ENCODE measurements at places on chromosomes 4 and X. TPM values are rescaled to one million over a fixed set of nuclear protein-coding genes. Genes with fewer than 3 reads are reported as not detected.

The GIMD1 gene
- not detected for total RNA-seq

The BCLAF3 gene
- 14.1 TPM for total RNA-seq

The GSPT2 gene
- total RNA-seq = 13.1 TPM

The SLC38A5 gene
- 10.2 TPM for total RNA-seq

The ADH7 gene
- not detected for total RNA-seq

The IL2RG gene
- total RNA-seq = 265 TPM

The HAUS7 gene
- 28.3 TPM for total RNA-seq

The SCD5 gene
- not detected for total RNA-seq

The SHOX gene
- not detected for total RNA-seq

The KLHL34 gene
- total RNA-seq = 5.3 TPM

The USP11 gene
- 101 TPM for total RNA-seq

The USP17L29 gene
- not detected for total RNA-seq

The FAM236C gene
- total RNA-seq = not detected

The PCDH7 gene
- not detected for total RNA-seq

The FREM3 gene
- total RNA-seq = 0.61 TPM

The EMCN gene
- total RNA-seq = not detected

The NUP62CL gene
- 2.2 TPM for total RNA-seq

The RAB41 gene
- not detected for total RNA-seq

The ZDHHC15 gene
- 0.65 TPM for total RNA-seq

The MAGED4 gene
- 0.24 TPM for total RNA-seq

The VCX2 gene
- not detected for total RNA-seq

The GPR119 gene
- not detected for total RNA-seq

The NAA11 gene
- not detected for total RNA-seq

The FAM53A gene
- 1.4 TPM for total RNA-seq

The AWAT2 gene
- not detected for total RNA-seq

The PTTG2 gene
- total RNA-seq = 2.5 TPM

The CLDN24 gene
- not detected for total RNA-seq

The VEGFD gene
- total RNA-seq = not detected

The SSX2B gene
- not detected for total RNA-seq

The HS3ST1 gene
- not detected for total RNA-seq

The TCEAL1 gene
- 14.0 TPM for total RNA-seq

The TIGD4 gene
- 0.20 TPM for total RNA-seq

The SPIN2A gene
- total RNA-seq = 2.0 TPM

The SNCA gene
- 0.49 TPM for total RNA-seq

The ASMT gene
- total RNA-seq = not detected

The HTN3 gene
- not detected for total RNA-seq

The MAGT1 gene
- total RNA-seq = 32.5 TPM

The CXCL3 gene
- 3.0 TPM for total RNA-seq

The TLR6 gene
- 1.9 TPM for total RNA-seq

The RTL3 gene
- total RNA-seq = not detected

The GNL3L gene
- 55.4 TPM for total RNA-seq

The LRIT3 gene
- total RNA-seq = 0.19 TPM

The RASL11B gene
- not detected for total RNA-seq

The BCAP31 gene
- 118 TPM for total RNA-seq
